ENCODE measurements at places on chromosomes 2 and 18.

DNA sequence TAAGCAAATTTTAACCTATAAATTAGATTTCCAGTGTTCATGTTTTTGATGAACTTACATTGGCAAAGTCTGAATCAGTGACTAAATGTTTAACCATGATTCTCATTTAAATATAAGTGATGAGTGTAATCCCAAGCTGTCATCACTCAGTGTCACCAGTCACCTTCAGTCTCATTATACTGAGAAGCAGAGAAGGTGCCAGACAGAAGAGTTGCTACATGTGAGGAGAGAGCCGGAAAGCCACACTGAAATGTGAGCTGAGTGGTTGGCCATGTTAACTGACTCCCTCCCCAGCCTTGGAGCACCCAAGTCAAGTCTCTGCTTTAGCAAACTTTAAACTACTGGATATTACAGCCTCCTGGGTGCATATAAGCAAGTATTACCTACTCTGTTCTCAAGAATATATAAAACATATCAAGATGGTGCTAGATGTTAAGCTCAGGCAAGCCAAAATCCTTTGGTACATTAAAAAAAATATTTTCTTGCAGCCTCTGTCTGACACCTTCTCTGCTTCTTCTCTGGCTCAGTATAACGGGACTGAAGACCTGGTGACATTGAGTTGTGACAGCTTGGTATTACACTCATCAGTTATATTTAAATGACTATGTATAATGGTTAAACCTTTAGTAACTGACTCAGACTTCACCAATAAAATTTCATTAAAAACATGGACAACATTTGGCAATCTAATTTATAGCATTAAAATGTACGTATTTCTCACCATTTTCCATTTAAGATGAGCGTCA lies 75.8 kb upstream of the MAP3K20 start:
- DNase-seq = no peak

DNA sequence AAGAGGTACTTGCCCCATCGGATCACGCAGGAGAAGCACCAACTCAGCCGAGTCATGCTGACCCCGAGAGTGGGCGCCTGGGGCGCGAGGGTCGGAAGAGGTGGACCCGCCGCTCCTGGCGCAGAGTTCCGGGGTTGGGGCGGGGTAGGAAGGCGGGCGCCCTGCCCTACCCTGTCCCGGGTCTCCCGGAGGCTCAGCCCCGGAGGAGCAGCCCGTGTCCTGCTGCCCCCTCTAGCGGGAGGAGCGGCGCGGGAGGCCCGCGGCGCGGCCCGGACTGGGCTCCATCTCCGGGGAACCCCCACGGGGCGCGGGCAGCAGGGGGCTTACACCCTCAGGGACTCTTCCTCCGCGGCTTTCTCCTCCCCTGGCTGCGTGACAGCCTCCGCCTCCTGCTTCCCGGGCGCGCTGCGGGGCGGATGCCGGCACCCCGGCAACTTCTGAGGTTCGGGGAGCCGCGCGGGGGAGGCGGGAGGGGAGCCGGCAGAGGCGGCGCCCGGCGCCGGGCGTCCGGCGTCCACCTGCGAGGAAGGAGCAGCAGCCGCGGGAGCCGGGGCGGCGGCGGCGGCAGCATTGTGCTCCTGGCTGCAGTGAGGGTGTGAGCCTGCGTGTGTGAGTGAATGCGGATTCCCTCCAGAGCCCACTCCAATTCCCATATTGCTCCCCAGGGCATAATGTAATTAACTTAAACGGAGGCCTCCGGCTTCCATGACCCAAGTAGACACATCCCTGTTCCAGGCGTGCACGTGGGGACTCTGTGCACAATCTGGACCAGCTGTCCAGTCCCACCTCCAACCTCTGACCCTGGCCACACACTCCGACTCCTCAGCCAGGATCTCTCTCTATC lies 7.6 kb upstream of the TNS1 start:
- no peak for DNase-seq

- DNase-seq = no peak
Observed at GRCh38 chr2:50484371-50484770, 547.6 kb downstream of the NRXN1 start.

DNA sequence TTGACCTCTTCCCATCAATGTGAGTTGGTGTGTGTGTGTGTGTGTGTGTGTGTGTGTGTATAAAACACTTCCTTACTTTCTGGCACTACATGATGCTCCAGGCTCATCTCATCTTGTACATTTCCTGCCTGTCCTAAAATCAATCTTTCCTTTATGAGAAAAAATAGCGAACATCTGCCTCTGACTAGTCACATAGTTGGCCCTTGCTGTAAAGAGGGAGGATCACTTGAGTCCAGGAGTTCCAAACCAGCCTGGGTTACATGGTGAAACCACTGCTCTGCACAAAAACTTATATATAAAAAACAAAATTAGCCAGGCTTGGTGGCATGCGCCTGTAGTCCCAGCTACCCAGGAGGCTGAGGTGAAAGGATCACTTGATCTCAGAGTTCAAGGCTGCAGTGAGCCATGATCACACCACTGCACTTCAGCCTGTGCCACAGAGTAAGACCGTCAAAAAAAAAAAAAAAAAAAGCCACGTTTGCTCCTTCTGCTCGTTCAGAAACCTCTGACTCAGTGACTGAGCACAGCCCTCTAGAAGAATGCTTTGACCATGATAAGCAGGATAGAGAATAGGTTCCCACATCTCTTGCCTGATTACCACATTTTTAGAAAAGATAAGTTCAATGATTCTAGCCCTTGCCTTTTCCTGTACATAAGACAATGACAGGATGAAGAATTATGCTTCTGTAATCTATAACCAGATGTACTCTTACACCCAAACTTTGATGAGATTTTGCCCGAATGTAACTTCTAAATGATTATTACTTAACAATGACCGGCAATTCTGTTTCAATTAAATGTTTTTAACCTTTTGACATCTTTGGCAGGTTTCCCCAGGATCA lies 45.2 kb upstream of the ST3GAL5 start:
- no peak for DNase-seq

DNA sequence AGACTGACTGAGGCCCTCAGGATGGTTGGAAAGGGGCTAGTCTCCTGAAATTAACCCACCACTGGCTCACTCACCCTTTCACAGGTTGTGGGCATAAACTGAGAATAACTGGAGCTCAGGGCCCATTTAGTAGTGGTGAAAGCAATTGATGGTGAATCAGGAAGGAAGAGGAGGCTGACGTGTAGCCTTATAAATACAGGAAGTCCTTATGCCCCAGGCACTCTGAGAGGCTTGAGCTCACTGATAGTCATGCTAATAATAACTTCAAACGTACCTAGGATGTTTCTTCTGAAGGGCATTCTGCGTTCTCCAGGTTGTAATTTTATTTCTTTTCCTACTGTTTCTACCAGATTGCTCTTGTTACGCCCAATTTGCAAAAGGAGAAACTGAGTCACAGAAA lies 328.4 kb downstream of the CLIP4 start:
- DNase-seq = no peak

DNA sequence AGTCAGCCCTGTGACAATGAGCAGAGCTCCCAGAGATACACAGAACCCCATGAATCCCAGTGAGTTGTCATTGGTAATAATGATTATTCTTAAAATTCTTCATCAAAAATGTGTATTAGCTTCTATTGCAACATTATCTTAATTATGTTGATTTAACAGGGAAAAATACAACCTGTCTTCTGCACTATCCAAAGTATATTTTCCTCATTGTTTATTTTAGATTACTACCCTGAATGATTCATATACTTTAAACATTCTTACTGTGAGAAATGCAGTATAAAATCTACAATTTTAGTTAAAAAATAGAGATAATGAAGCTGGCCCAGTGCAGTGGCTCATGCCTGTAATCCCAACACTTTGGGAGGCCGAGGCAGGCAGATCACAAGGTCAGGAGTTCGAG lies 125.2 kb upstream of the LYPD1 start:
- DNase-seq = no peak

- DNase-seq = no peak
Observed at GRCh38 chr2:14516844-14517243, 115.7 kb upstream of the LRATD1 start.

DNA sequence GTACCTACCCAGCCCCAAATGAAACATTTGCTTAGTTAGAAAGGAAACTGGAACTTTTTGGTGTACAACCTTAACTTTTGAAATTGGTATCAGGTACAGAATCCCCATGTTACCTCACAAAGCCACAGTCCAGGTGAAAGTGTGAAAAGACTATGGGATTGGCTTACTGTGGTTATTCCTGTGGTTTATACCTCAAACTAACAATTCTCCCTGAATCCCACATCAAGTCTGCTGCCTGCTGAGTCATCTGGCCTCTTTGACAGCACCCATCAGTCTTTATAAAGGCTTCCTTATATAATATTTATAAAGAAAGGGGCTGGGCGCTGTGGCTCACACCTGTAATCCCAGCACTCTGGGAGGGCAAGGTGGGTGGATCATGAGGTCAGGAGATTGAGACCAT lies 164.6 kb downstream of the TMEM247 start:
- no peak for DNase-seq

- no peak for DNase-seq
Observed at GRCh38 chr2:142742371-142743214, 134.9 kb upstream of the KYNU start.

DNA sequence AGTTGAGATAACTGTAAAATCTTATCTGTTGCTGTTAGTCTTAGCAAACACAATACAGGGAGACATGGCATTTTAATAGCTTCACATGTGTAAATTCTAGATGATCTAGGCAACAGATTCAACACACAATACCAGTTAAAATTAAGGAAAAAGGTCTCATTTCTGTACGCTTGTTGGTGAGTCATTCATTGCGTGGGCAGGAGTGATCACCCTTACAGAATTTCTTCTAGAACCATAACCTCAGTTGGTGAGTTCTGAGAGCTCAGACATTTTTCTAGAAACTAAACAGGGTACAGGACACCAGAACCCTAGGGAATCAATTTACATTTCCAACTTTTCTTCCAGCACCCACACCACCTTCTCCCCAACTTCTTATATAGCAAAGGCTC lies 81.9 kb downstream of the SLC8A1 start:
- no peak for DNase-seq

DNA sequence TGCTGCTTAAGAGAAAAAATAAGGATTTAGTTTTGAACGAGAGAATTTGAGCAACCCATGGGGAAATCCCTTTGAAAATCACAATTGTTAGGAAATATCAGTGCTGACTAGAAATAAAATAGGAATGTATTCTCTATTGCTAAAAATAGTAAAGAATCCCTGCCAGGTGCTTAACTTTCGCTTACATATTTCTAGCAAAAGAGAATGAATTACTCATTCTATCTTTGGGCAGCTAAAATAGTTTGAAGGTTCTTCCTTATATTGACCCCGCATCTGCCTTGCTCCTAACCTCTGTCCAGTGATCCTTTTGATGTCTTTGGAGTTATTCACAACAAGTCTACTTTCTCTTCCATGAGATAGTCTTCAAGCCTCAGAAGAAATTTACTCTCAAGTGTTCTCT lies 103.8 kb downstream of the PLCL1 start:
- no peak for DNase-seq

GRCh38 chr2:128710729-128711128 lies 392.1 kb upstream of the HS6ST1 start:
- no peak for DNase-seq

- no peak for DNase-seq
Observed at GRCh38 chr18:76528477-76529432, 33.7 kb upstream of the ZNF516 start.

DNA sequence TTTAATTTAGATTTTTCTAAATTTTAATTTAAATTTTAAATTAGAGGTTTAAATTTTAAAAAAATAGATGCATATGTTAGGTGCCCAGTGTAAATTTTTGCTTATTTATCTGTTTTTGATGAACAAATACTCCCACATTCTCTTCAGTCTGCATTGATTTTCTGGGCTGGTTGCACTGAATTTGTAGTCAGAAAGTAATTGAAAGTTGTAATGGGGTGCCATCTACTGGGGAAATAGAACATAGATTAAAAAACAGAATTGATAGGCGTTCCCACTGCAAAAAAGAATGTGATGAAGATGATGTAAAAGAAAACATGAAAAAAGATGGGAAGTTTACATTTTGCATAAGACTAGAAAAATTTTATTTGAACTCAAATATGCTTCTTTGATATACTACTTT lies 51.7 kb upstream of the CCDC85A start:
- no peak for DNase-seq

DNA sequence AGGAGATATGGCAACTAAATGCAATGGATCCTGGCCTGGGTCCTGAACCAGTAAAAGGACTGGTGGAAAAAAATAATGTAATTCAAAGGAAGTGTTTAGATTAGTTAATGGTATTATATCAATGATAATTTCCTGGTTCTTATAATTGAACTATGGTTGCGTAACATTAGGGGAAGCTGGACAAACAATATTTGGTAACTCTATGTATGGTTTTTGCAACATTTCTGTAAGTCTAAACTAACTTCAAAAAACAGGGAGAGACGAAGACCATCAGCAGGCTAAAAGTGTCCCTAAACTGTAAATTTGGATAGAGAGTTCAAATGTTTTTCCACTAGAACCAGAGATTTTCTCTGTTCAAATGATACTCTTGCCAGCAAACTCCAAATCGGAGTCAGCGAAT lies 36.9 kb downstream of the KLF7 start:
- DNase-seq = no peak

DNA sequence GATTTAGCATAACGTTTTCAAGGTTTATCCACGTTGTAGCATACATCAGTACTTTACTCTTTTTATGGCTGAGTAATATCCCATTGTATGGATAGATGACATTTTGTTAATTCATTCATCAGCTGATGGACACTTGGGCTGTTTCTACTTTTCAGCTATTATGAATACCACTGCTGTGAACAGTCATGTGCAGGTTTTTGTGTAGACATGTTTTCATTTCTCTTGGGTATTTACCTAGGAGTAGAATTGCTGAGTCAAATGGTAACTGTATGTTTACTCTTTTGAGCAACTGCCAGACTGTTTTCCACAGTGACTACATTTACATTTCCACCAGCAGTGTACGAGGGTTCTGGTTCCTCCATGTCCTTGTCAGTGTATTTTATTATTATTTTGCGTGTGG lies 33.9 kb downstream of the COX7A2L start:
- no peak for DNase-seq

DNA sequence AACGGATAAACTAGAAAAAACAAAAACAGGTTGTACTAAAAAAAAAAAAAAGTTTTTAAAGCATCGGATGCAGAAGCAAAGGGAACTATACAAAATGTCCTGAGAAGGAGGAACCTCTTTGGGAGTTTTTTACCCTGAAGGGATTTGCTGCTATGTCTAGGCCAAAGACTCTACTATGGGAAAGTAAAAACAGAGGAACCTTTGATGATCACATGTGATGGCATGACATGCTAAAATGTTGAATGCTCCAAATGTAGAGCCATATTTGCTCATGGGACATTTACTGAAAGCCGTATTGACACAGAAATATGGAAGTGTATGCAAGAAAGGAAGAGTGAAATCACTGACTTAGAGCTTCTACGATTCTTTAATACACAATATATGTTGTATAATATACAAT lies 992.0 kb upstream of the ZEB2 start:
- DNase-seq = no peak

DNA sequence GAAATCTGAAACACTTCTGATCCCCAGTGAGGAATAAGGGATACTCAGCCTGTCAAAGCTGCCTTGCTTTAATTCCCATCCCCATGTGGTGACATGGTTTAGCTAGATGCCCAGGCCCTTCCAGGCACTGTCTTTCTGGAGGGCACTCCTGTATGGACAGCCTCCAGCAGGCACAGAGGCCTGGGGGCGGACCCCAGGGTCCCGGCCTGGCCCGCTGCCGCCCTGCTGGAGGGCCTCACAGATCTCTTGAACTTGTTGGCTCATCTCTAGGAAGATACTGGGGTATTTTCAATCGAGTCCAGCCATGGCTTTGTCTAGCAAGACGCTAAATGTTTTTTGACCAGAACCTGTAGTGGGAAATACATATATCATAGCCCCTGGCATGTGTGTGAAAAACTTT lies 21.0 kb upstream of the CNNM3 start:
- DNase-seq = no peak

GRCh38 chr2:69491864-69492263 lies 54.6 kb upstream of the NFU1 start:
- no peak for DNase-seq
